ENCODE measurements at places on chromosomes 1 and 21.

DNA sequence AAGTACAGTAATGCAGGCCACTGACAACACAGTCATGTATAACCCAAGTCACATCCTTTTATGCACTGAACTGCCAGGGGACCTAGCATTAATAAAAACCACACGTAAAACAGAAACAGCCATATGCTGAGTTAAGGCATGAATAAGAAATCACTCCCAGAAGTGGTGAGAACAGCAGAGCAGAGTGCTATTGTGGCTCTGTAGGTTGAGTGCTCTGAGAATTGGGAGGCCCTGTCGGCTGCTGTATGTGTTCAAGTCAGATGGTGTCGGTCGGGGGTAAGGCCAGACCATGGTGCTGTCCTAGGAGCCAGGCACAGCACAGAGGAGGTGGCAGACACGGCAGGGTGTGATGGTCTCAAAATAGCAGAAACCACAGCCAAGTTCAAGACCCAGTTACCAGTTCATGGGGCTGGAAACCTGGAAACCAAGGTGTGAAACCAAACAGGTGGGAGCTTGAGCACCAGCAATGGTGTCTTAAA lies 126.6 kb upstream of the COA6 start:
- DNase-seq: no peak

DNA sequence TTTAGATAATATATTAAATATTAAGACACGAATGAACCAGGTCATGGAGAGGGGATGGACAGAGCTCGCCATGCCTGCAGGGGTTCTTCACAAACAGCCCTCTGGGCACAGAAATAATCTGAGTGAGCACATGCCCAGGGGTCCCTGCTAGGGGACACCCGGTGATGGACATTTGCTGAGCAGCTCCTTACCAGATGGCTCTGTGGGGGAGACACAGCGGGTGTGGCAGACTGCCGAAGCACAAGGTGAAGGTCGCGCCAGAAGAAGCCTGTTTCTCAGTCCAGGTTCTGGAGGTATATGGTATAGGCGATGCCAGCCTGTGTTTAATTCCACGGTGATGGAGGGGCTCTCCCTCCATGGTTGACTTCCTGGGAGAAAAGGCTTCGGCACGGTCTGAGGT lies 9.6 kb downstream of the TRABD2B start:
- no peak for DNase-seq

DNA sequence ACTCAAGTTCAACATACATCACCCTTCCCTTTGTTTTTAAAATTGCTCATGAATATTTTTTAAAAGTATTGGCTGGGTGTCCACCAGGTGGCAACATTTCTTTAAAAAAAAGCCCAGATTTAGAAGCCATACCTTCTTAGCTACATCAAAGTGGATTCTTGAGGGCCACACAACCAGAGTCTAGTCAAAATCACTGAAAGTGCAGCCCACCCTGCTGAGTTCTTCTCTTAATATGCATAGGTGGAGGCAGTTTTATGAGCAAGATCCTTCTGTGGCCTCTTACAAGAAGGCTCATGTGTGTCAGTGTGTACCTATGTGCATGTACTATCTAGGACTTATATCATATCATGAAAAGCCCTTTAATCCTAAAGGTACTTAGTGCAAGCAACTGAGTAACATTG lies 16.9 kb upstream of the GNG12 start:
- no peak for DNase-seq

- no peak for DNase-seq
These were observed 3.1 kb downstream of the OBSCN start for GRCh38 chr1:228210712-228211530.

DNA sequence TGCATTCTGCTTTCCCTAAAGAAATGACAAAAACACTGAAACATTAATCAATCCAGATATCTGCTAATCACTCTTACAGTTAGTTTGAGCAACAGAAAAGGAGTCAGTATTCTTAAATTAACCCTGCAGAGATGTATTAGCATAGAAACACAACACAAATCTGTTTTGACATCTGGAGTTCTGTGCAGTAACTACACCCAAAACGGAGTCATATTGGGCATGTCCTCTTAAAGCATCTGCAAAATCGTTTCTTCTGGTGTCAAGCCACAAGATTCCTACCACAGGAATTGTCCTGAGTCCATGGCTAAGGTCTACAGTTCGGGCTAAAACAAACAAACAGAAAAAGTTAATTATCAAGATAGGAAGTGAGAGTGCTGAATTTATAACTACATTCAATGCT lies 332.1 kb upstream of the PKN2 start:
- no peak for DNase-seq

GRCh38 chr1:91569411-91570119 lies 68.9 kb downstream of the CDC7 start:
- DNase-seq: no peak

DNA sequence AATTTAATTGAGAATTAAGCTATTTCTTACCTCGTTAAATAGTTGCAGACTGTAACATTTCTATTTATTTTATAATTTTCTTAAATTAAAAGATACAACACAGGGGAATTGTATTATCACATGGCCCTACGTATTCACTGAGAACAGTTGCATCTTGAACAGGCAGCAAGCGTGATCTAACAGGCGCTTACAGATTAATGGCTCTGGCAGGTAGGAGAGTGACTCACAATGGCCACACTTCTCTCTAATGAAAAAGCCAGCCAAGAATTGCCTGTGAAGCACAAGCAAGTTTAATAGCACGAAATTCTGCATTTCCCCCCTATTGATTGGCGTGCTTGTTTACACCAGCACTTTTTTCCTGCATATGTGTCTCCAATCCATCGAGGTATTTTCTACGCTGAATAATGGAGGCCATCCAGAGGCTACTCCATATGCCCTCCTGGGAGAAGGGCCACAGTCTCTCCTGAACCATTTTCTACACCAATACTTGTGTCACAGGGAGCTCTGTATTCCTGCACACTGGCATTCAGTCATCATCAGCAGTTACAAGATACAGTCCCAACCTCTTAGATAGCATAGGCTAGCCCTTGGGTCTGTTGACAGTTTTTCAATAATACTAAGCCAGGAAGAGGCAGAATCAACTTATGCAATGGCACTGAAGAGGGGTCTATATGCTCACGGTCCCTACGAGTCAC lies 150.6 kb upstream of the PLD5 start:
- no peak for DNase-seq

DNA sequence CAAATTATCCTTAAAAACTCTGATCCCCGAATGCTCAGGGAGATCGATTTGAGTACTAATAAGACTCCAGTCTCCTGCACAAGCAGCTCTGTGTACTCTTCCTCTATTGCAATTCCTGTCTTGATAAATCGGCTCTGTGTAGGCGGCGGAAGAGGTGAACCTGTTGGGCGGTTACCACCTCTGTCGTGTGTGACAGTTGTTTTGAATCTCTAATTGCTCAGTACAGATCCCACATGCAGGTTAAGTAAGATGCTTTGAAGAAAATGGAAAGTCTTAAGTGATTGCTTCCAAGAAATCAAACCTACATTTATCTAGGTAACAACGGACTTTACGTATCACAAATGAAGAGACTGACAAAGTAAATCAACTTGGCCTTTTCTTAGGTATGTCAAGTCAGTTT lies 35.5 kb downstream of the COA6 start:
- DNase-seq: peak; percentile 64

DNA sequence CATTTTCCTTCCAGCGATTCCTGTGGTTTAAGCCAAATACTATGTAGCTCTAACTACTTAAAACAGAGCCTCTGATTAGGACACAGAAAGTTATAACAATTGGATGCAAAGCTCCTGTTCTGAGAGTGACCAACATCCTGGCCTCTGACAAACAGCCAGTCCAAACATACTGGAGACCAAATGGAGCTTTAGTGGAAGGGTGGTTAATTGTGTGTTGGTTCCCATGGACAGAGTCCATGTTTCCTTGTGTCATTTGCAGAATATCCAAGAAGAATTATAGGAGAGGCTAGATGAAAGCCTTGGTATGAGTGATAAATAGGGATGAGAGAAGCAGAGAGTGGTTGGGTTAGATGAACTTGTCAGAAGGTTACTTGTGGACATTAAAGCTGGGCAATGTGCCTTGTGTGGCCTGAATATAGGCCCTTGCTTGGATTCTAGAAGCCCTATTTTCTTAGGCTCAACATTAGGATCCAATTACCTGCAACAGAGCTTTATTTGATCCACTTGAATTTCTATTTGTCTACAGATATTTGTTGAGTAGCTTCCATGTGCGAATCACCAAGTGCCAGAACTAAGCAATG lies 180.5 kb upstream of the GORAB start:
- no peak for DNase-seq

GRCh38 chr1:59879996-59880505 lies 46.5 kb downstream of the CYP2J2 start:
- DNase-seq: no peak

DNA sequence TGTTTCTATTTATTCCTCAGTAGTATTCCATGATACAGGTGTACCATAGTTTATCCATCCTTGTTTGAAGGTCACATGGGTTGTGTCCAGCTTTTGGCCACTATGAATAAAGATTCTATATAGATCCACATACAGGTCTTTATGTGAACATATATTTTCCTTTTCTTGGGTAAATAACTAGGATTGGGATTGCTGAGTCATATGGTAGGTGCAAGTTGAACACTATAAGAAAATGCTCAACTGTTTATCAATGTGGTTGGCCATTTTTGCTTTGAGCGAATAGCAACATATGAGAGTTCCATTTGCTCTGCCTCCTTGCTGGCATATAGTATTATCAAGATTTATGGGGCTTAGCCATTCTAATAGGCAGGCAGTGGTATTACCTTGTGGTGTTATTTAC lies 170.2 kb upstream of the KCNJ15 start:
- DNase-seq: no peak

DNA sequence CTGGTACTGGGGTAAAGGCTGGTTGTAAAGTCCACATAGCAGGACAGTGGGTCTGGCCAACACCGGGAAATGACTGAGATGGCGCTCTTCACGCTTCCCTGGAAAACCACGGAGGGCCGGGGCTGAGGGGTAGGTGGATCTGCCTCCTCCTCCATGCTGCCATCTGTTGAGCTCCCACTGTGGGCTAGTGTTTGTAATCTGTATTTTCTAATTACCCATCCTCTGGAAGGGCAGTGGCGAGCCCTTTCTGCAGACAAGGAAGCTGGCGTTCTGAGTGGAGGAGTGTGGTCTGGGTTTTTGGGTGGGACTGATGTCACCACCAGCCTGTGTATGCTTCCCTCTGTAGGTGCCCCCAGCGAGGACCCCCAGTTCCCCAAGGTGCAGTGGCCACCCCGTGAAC lies 34.1 kb upstream of the LHX4 start:
- no peak for DNase-seq

DNA sequence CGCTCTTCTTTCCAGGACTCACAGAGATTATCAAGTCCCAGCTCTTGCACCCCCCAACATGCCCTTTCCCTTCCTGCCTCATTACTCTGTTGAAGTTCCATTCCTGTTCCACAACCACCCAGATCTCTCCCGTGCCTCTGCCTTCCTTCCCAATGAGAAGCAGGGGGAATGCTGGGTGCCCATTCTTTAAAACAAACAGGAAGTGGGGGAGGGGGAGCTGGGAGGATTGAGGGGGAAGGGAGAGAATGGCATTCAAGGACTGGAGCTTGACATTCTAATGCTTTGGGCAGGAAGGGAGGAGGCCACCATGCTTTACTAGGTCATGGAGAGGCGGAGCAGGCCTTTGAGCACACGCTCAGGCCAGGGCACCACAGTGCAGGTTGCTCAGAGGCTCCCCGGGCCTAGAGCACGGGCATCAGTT lies 150.3 kb upstream of the IRF2BP2 start:
- DNase-seq: no peak

- DNase-seq: no peak
These were observed 3.6 kb downstream of the CERS2 start for GRCh38 chr1:150970808-150971582.

DNA sequence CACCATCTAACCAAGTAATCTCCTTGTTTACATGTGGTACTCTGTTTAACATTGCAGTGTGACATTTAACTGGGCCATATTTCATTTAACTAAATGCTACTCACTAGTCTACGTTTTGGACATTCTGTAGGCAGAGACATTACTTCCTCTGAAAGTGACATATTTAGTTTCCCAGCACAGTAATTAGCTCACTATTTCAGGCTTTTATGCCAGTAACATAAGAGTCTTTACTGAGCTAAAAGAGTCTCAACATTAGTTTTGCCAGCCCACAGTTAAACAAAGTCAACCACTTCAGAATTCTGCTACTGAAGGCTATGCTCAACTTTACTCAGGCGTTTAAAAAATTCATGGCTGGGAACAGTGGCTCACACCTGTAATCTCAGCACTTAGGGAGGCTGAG lies 2.6 kb upstream of the TNFRSF9 start:
- no peak for DNase-seq

DNA sequence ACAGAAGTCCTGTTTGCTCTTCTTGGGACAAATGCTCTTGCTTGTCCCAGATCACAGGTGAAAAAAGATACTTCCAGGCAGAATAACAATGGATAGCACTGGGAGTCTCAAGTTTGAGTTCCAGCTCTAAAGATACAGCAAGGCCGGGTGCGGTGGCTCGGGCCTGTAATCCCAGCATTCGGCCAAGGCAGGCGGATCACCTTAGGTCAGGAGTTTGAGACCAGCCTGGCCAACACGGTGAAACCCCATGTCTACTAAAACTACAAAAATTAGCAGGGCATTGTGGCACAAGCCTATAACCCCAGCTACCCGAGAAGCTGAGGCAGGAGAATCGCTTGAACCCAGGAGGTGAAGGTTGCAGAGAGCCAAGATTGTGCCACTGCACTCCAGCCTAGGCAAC lies 337.6 kb downstream of the SMYD3 start:
- no peak for DNase-seq

DNA sequence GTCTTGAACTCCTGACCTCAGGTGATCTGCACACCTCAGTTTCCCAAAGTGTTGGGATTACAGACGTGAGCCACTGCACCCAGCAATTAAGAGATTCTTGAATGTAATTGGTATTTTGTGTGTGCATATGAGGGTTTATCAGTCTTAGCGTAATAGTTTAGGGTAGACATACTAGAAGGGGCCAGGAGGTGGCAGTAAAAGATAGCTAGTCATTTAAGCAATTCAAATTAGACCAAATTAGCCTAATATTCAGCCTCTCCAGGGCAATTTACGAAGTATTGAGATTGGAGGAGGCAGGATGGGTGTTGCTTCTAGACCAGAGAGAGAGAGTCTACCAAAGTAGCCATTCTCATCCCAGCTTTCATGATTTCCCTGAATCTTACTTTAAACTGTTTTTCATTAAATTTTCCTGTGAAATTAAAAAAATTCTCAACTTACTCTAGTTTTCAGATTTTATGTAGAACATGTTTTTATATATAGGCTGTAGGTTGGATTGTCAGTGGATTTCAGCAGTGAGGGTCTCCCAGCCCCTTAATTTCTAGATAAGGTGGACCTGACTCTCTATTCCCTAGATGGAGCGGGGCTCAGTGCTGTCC lies 119.7 kb downstream of the HHAT start:
- no peak for DNase-seq

- no peak for DNase-seq
These were observed 62.3 kb downstream of the DHRS3 start for GRCh38 chr1:12555411-12556367.

GRCh38 chr1:32464716-32465577 lies at the start of gene ZBTB8B:
Gene ZBTB8B (plus strand): TSS chr1:32465072. CDS start chr1:32470625, 5,553 bp downstream.
- peak; percentile 17 for DNase-seq

GRCh38 chr1:97332716-97333115 lies 588.1 kb downstream of the DPYD start:
- no peak for DNase-seq

GRCh38 chr1:245990315-245991022 lies 516.6 kb downstream of the SMYD3 start:
- DNase-seq: no peak

Data from activated CD4-positive, alpha-beta memory T cell treated with anti-CD3 and anti-CD28 coated beads, Interleukin-2, amount 10 ng/mL, durations not matched to agents 7 days and 5 days (primary cell).